ENCODE measurements at places on chromosomes 4 and X.

GRCh38 chr4:174859904-174860303, 30.9 kb upstream of the GLRA3 start:
- no peak for DNase-seq

GRCh38 chr4:78310740-78311115, 240.8 kb upstream of the ANXA3 start:
- no peak for DNase-seq

DNA sequence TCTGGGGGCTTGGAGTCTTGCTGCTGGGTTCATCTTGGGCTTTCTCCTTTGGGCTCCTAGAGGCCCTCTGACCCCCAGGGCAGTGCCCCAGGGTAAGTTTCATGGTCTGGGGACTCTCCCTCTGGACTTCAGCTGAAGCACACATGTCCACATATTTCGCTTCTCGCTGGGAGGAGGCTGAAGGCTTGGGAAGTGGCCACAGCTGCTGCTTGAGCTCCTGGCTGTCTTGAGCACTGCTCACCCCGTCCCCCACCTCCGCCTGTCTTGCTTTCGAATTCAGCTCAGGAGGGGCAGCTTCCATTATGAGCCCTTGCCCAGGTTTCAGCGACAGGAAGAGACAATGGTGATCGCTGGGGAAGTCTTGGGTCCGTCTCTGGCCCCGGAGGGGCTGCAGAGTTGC, 3.7 kb downstream of the C4orf54 start:
- DNase-seq, result no peak

- DNase-seq, result no peak
Measured at GRCh38 chrX:87583679-87584078, 66.1 kb downstream of the KLHL4 start.

DNA sequence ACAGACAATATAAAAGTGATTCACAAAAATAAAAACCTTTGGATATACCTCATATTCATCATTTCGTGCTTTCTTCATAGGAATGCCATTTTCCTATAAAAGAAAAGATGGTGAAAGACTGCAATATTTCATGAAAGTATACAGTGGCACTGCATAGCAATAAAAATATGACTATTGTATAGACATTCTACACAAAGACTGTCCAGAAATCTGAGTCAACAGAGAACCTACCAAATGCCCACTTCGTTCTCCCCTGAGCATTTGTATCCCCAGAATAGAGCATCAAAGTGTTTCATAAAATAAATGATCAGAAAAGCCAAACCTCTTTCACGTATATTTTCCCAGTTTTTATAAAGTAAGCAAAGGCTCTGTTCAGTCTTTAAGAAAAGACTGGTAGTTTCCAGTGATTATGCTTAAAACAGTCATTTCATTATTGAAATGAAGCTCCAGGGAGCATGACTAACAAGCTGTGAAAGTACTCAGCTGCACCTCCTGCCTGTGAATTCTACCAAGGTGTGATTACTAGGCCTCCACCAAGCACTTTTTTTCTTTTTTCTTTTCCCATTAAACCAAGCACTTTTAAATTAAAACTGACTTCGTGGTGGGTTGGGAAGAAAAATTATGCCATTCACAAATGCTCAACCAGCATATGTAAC, 20.2 kb downstream of the PPA2 start:
- DNase-seq, result no peak

DNA sequence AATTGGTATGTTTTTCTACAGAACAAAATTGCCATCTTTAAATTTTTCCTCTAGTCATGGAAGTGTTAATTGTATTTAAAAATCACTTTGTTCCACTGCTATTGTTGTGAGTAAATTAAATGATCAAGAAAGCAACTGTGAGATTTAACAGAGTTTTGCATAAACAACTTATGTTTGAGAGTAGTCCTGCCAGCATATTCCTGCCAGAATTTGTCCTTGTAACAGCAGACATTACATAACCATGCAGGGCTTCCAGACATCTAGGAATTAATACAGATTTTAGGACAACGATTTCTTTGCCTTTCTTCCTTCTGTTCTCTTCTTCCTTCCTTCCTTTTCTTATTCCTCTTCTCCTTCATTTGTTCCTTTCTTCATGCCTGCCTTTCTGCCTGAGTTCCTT, 125.5 kb downstream of the HTR2C start:
- DNase-seq, result no peak

DNA sequence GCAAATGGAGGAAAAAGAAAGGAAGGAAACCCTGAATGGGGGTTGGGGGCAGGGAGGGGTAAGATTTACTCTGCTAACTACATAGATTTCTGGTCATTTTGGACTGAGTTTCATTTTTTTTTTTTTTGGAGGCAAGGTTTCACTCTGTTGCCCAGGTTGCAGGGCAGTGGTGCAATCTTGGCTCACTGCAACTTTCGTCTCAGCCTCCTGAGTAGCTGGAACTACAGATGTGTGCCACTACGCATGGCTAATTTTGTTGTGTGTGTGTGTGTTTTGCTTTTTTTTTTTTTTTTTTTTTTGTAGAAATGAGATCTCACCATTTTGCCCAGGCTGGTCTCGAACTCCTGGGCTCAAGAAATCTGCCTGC, 223.5 kb downstream of the APBB2 start:
- DNase-seq, result no peak

GRCh38 chrX:80816051-80816450, 6.4 kb upstream of the BRWD3 start:
- DNase-seq, result no peak

GRCh38 chr4:107423677-107424405, 296.2 kb downstream of the PAPSS1 start:
- DNase-seq, result no peak

DNA sequence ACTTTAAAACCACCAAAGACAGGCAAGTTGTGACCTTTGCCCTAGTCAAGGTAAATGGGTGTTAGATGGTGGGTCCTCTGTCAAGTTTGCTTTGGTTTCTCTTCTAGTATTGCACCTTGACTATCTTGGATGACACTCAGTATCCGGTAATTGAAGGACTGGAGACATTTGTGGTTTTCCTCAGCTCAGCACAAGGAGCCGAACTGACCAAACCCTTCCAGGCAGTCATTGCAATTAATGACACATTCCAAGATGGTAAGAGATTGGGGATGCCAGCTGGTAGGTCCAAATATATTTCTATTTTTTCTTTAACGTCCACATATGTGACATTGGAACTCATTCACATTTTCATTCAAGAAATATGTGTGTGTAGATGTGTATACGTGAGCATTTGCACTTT, 69.3 kb upstream of the ANXA3 start:
- no peak for DNase-seq

DNA sequence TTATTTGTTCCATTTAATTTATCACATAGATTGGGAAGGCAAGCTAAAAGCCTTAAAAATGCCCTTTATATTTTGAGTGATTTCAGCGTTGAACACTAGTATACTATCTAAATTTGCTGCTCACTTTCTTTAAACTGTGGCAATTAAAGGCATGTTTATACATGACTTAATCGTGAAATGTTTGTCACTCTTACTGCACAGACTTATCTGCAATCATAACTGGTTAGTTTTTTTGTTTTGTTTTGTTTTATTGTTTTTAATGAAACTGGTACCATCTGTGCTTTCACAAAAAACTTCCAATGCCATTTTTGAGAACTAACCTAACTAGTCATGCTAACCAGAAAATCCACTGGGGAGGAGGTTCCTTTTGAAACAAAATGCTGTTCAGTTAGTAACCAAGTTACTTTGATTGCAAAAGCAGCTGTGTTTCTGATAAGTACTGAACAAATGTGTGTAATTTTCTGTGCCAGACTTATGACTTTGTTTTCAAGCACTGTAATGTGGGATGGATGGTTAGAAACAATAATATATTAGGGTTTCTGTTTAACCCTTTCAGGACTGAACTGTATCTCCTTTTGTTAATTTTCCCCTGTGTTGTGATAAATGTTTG, 56.1 kb downstream of the CCKAR start:
- no peak for DNase-seq

DNA sequence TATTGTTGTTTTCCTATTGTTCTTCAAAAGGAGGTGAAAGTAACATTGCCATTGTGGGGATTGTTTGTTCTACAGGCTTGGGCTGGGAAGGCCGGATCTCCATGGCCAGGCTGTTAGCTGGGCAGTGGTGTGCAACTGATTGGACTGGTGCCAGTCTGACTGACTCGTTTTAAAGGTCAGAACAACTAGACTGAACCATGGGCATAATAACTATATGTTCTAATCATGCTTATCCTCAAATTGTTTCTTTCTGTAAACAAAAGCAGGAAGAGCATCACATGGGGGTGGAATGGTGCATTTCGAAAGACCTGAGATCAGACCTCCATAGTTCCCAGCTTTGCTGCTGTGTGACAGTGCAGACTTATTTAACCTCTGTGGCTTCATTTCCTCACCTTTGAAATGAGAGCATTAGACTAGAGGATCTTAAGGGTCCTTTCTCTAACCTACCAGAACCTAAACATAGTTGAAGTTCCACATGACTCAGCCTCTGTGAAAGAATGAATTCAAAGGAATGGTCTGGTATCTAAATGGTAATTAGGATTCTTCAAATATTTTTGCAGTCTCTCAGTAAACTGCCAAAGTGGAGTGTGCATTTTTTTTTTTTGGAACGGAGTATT, 66.7 kb upstream of the PGRMC2 start:
- no peak for DNase-seq

GRCh38 chrX:22527302-22527701, 254.6 kb downstream of the CBLL2 start:
- DNase-seq, result no peak

GRCh38 chr4:176441594-176441993, 121.8 kb downstream of the SPCS3 start:
- no peak for DNase-seq

DNA sequence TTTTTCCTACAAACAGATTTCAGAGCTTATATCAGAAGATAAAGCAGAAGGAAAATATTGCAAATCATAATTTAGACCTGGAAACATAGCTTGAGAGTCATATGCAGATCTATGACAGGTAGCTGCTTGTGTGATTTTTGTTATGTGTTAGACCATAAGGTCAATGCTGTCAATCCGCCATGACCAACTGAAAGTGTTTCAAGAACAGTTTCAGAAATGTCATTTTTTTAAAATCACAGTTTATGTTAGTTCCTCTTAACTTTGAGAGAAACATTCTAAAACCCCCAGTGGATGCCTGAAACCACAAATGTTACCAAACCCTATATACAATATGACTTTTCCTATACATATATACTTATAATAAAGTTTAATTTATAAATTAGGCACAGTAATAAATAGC, 391.3 kb upstream of the FAM241A start:
- no peak for DNase-seq

DNA sequence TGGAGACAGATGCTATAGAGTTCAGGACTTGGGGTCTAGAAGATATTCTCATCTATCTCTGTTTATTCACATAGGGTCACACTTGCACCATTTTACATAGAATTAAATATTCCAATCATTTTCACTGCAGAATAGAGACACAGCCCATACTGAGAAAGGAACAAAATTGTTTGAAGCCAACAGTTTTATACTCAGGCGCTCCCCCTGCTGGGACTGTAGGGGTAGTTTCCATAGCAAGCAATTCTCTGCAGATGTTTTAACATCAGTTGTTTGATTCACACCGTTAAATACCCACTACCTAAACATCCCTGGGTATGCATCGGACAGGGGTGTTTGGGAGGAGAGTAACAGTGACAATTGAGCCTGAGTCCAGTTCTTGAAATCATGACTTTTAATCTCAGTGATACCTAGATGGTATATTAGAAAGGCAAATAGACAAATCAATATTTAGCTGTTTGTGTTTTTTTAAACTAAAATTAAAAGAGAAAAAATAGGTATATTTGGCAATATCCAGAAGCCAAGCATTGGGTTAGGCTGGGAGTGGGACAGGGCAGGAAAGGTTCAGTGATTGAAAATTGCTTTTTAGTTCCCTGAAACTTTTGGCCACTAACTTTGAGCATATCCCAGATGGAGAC, 33.8 kb downstream of the LONRF3 start:
- DNase-seq, result no peak

- DNase-seq, result no peak
Measured at GRCh38 chr4:85381968-85382367, 93.0 kb upstream of the ARHGAP24 start.

DNA sequence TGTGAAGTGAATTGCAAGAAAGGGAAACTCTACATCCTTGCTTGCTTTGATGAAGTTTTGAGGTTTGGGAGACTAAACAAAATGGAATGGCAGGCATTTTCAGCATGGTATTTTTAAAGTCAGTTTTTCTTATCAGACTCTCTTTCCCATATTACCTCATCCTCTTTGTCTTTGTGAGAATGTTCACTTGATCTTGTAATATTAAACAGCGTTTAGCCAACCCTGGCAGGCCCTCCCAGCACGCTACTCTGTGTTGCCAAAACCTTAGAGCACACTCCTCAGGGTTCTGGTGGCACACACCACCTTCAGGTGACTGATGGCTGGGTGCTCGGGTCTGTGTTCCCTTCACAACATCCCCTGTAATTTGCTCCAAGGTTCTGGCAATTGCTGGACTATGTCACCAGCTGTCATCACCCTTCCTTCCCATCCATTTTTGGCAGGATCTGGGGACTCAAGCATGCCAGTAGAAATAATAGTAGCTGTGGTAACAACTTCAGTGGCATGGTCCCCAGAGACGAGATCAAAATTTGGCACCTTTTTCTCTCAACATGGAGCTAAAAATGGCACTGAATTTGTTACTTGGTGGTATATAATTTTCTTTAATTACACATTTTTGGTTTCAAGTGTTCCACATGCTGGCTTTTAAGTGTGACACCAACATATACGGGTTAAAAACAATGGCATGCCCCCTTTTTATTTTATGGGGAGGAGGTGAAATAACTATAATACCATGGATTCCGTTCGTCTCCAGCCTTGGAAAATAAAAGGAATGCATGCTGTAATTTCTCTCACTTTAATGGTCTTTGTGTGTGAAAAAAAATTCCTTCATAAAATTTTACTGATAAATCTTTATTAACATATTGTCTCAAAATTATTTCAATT, 273.1 kb downstream of the DCTD start:
- no peak for DNase-seq

- DNase-seq, result no peak
Measured at GRCh38 chrX:636981-637659, 6.5 kb downstream of the SHOX start.

DNA sequence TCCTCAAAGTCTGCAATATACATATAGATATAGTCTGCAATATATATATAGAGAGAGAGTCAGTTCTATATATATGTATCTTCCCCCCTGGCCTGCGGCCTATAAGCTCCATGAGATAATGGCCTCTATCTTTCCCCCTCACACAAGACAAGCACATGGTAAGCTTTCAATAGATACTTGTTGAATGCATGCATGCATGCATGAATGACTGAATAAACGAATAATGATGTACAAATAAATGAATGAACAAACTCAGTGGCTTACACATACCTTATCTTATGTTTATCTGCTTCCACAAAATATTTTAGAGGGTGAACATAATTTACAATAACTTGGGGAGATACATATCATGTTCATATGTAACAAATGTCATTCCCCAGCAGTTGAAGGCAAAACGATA, 6.3 kb upstream of the GPM6A start:
- no peak for DNase-seq

DNA sequence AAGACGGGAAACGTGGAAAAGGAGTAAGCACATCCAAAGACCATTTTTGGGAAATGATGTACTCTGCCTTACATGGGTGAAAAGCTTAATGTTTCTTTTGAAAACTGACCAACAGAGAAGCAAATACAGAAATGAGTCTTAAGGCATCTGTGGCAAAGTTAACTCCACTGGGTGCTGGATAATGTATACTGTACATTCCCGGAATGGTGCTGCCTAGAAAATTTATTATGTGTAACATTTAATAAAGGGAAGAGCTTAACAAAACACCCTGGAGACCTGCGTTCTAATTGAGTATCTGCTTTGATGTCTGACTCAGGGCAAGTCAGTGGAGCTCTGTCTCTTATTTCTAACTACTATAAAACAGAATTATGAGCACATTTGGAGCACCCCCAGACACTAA, 230.2 kb downstream of the MID1 start:
- no peak for DNase-seq

Measured in T-helper 22 cell (primary cell).